ENCODE measurements at places on chromosomes 4 and X.
A peak's percentile ranks its signal among the peaks of the same experiment; 100 is the strongest.

GRCh38 chr4:140028676-140029517 is 125.1 kb downstream of the MAML3 start:
- no peak for DNase-seq

GRCh38 chr4:15652191-15652590 is 3.0 kb downstream of the FBXL5 start:
- peak; percentile 38 for DNase-seq

- DNase-seq = no peak
Measured at GRCh38 chrX:124986284-124986683, 333.4 kb upstream of the TEX13C start.

DNA sequence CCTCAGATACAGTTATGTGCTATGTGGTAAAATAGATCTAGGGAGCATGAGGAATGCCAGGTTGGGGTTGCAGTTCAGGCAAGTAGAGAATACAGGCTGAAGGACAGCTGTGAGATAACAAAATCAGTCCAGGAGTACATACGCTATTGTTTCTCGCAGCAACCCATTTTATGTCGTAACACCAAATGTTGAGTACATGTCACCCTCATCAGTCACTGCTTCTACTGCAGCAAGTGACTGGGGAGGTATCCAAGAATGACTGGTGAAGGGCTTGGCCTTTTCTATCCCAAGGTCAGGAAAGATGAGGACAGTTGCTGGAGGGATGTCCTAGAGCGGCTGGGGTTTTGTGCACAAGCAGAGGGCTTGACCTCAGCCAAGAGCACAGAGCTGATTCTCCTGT is 172.1 kb downstream of the CBR4 start:
- no peak for DNase-seq

GRCh38 chrX:104565791-104566680 is at the start of gene IL1RAPL2:
Gene IL1RAPL2, plus strand, starts transcription at chrX:104566199.
- DNase-seq = no peak

DNA sequence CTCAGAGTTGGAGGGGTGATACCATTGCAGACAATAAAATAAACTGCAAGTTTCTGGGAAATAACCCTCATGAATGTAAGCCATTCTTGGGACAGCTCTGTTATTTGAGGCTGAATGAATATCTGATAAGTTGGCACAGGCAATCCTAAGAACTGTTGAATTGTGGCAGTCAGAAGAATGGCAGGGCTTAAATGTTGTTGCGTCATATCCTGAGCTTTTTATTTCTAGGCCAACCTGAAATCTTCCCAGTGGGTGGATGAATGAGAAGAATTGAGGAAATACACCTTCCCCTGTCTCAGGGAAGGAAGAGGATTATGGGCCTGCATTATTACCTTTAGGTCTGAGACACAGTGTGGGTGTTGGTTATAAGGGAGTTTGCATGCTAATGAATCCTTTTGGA is 64.4 kb upstream of the C4orf54 start:
- DNase-seq = peak; percentile 9

DNA sequence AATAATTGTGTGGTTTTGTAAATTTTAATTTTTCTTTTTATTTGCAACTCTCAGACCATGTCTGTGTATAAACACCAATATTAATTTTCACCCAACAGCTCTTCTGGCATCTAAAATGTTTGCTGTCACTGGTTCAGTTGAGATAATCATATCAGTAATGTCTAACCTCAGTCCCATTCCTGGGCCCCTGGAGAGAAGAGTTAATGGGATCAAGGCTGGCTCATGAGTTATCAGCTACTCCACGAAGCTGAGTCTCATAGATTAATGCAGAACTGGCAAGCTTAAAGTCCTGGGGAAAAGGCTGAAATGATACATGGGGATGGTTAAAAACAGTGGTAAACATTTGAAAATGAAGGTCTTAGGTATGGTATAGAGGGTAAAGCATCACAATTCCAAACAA is 28.4 kb upstream of the TSPAN5 start:
- no peak for DNase-seq

GRCh38 chr4:138035781-138036258 is 206.3 kb downstream of the SLC7A11 start:
- peak; percentile 88 for DNase-seq

DNA sequence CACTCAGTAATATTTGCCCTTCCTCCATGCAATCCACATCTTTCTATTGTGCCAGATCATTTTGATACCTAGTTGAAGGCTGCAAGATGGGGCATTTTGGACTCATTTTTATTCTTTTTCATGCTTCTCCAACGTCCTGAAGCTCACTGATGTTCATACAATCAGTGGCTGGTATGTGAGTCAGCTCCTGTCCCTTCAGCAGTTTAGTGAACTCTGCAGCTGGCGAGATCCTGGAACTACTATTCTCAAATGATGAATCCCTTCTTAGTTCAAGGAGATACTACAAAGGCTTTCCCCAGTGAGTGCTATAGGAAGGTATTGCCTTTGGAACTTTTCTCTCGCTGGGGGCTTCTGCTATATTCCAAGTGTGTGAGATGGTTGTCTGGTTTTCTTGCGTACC is 9.6 kb upstream of the CCDC149 start:
- peak; percentile 23 for DNase-seq

GRCh38 chr4:3193531-3194203 is 55.3 kb upstream of the MSANTD1 start:
- peak; percentile 27 for DNase-seq

DNA sequence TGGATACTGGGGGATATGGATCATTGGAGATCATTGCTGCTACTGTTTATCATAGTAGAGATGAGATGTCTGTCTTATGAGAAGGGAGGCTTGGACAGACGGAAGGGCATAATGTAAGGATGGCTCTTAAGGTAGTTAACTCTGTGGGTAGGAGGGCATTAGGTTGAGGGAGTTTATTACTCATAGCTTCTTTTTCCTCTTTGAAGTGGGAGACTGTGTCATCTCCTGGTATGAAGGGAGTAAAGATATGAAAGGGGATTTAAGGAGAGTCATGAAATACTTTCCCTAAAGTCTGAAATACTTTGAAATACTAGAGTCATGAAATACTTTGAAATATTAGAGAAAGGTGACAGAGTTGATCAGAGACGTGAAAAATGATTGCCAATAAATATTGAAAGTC is 255.5 kb upstream of the PITX2 start:
- peak; percentile 9 for DNase-seq

DNA sequence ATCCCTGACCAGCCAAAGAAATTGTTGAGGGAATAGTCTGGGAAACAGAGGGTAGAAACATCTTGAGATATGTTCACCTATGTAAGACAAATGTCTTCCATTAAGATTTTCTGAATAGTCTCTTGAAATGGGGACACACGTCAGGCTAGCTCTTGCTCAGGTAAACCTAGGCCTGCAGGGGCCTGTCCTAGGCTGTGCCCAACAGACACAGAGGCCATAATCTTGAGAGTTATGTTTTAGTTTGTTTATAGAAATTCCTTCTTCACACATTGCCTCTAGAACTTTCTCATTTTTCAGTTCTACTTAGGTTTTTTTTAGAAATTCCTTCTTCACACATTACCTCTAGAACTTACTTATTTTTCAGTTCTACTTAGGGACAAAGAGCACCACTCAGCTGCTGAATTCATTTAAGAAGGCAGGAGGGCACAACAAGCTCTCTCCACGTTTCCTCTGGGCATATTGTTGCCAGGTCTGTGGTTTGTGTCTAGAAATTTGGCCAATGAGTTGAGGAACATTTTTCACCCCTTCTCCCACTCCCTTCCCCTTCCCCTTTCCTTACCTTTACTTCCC is 94.9 kb downstream of the ARHGAP24 start:
- no peak for DNase-seq

DNA sequence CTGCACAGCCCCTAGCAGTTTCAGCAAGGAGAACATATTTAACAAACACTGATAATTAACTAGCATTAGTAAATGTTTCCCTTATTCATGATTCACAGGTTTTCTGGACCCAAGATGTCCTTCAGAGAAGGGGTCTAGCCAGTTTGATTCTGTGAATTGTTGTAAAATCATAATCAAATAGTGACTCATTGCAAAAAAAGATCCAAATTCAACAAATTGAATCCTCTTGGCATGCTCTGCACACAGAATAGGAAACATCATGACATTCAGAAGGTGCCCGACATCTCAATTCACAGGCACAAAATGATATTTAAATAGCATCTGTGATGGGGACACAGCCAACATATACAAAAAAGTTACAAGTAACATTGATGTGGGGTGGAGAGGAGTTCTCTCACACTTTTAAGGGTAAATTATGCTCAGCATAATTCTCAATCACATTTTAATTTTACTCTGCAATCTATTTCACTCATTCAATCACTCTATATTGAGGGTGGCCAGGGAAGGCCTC is 100.0 kb downstream of the SH3KBP1 start:
- DNase-seq = no peak

Measured in fibroblast of the aortic adventitia (primary cell).